ENCODE measurements at places on chromosomes 5 and 9. TPM values are rescaled to one million over a fixed set of nuclear protein-coding genes. Genes with fewer than 3 reads are reported as not detected.

- H3K4me3 ChIP-seq, result no peak overlapping the region
- H3K4me1 ChIP-seq, result peaks cover 40% of the 10 kb centered on the region
- no peaks in the 10 kb centered on the region for H3K36me3 ChIP-seq
- H3K27ac ChIP-seq, result no peak overlapping the region
- DNase-seq, result peak; percentile 32
Observed at GRCh38 chr9:131667576-131667975, 72.3 kb downstream of the RAPGEF1 start.

- no peaks in the 10 kb centered on the region for H3K27me3 ChIP-seq
- H3K27ac ChIP-seq, result no peak overlapping the region
- no peaks in the 10 kb centered on the region for H3K36me3 ChIP-seq
- H3K4me1 ChIP-seq, result peaks cover 9% of the 10 kb centered on the region
- no peak for DNase-seq
- H3K4me3 ChIP-seq, result no peak overlapping the region
Observed at GRCh38 chr5:168607946-168608345, 28.8 kb upstream of the PANK3 start.

- H3K27ac ChIP-seq, result no peak overlapping the region
- H3K4me3 ChIP-seq, result no peak overlapping the region
- H3K36me3 ChIP-seq, result no peaks in the 10 kb centered on the region
- no peaks in the 10 kb centered on the region for H3K4me1 ChIP-seq
- H3K27me3 ChIP-seq, result no peaks in the 10 kb centered on the region
- DNase-seq, result no peak
Observed at GRCh38 chr5:161165998-161166660, 314.1 kb upstream of the ATP10B start.

DNA sequence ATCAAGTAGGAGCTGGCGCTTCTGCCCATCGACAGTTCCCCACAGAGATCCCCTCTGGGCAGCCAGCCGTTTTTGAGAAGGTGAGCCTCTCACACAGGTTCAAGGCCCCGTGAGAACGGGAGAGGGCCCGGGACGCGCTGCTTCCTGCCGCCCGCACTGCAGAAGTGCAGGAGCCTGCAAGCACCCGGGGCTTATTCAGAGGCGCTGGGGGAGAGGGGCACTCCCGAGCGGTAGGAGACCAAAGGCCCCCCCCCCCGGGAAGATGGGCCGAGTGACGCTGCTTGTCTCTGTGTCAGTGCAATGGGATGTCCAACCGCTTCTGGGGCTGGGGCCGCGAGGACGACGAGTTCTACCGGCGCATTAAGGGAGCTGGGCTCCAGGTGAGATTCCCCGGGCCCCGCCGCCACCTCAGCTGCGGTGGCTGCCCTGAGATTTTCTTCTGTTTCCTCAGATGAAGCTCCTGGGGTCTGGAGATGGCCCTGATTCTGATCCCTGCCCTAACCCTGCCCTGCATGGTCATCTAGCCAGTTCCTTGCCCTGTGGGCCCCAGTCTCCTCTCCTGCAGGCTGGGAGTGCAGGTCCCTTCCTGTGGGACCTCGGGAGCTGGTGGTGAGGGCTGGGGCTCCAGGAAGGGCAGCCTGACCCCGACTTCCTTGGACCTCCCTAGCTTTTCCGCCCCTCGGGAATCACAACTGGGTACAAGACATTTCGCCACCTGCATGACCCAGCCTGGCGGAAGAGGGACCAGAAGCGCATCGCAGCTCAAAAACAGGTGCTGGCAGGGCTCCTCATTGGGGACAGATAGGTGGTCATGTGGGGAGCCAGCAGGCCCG lies 8.5 kb downstream of the B4GALT7 start:
- no peak for DNase-seq
- H3K27me3 ChIP-seq, result no peaks in the 10 kb centered on the region
- no peak overlapping the region for H3K27ac ChIP-seq
- H3K36me3 ChIP-seq, result peaks cover 4% of the 10 kb centered on the region

DNA sequence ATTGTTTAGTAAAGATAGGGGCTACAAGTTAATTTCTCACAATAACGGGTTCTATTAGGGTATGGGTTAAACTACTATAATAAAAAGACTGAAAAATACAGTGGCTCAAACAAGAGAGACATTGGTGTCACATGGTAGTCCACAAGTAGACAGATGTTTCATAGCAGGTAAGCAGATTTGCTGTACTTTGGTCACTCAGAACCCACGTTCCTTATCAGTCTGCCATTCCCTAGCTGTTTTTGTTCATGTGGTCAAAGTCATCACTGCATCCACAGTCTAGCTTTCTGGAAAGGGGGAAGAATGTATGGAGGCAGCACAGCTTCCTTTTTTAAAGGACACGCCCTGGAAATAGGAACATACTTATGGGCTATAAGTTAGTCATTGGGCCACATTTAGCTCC lies 73.0 kb downstream of the SLC12A2 start:
- H3K36me3 ChIP-seq, result no peaks in the 10 kb centered on the region
- no peak overlapping the region for H3K27ac ChIP-seq
- no peak for DNase-seq
- no peaks in the 10 kb centered on the region for H3K27me3 ChIP-seq
- H3K4me3 ChIP-seq, result no peak overlapping the region

GRCh38 chr9:128713411-128713780 lies 10.5 kb downstream of the ZDHHC12 start:
- no peaks in the 10 kb centered on the region for H3K27me3 ChIP-seq
- H3K36me3 ChIP-seq, result no peaks in the 10 kb centered on the region
- DNase-seq, result no peak
- no peak overlapping the region for H3K27ac ChIP-seq
- no peaks in the 10 kb centered on the region for H3K4me1 ChIP-seq
- no peak overlapping the region for H3K4me3 ChIP-seq

GRCh38 chr5:96605144-96605837 lies 56.9 kb upstream of the CAST start:
- H3K27me3 ChIP-seq, result no peaks in the 10 kb centered on the region
- no peak for DNase-seq
- no peak overlapping the region for H3K4me3 ChIP-seq
- no peaks in the 10 kb centered on the region for H3K36me3 ChIP-seq
- no peaks in the 10 kb centered on the region for H3K4me1 ChIP-seq

- H3K36me3 ChIP-seq, result no peaks in the 10 kb centered on the region
- DNase-seq, result no peak
- no peak overlapping the region for H3K27ac ChIP-seq
Observed at GRCh38 chr5:162514116-162514515, 446.5 kb downstream of the GABRG2 start.

- no peak for DNase-seq
- no peaks in the 10 kb centered on the region for H3K4me1 ChIP-seq
- no peaks in the 10 kb centered on the region for H3K36me3 ChIP-seq
- H3K27ac ChIP-seq, result no peak overlapping the region
- no peaks in the 10 kb centered on the region for H3K27me3 ChIP-seq
- no peak overlapping the region for H3K4me3 ChIP-seq
Observed at GRCh38 chr5:118440496-118440895, 547.9 kb downstream of the DTWD2 start.

DNA sequence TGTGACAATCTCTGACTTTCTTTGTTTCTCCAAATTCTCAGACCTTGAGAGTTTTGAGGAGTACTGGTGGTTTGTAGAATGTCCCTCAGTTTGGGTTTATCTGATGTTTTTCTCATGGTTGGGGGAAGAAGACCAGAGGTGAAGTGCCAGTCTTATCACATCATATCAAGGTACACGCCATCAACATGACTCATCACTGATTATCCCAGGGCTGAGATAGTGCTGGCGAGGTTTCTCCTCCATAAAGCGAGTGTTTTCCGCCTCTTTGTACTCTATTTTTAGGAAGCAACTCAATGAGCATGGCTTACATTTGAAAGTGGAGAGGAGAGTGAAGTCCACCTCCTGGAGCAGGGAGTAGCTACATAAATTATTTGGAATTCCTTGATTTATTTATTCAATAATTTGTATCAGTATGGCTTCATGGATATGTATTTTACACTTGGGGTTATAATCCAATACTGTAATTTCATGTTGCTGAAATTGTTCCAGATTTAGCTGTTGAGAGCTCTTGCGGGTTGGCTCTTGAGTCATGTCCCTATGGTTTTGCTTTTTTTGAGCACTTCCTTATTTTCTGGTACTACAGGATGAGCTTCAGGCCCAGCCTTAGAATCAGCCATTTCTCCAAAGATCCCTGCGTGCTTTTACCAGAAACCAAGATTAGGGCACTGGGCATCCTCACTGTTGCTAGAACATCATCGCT lies 23.9 kb downstream of the DCANP1 start:
- no peak overlapping the region for H3K4me3 ChIP-seq
- H3K27ac ChIP-seq, result no peak overlapping the region
- H3K4me1 ChIP-seq, result no peaks in the 10 kb centered on the region

DNA sequence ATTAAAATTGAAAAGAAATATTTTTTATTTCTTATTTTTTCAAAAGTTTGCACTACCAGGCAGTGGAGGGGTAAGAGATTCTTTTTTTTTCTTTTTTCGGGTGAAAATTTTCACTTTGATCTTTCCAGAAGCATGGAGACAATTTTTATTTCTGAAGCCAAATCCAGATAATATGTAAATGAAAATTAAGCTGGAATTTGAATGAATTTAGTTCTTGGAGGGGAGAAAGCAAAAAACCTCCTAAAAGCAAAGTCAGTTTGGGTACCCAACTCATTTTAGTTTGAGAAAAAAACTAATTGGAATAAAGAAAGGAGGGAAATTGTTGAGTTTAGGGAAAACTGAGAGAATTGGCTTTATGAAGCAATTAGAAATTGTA lies 872 bp downstream of the ZNF618 start:
- no peak overlapping the region for H3K27ac ChIP-seq
- H3K27me3 ChIP-seq, result no peaks in the 10 kb centered on the region

DNA sequence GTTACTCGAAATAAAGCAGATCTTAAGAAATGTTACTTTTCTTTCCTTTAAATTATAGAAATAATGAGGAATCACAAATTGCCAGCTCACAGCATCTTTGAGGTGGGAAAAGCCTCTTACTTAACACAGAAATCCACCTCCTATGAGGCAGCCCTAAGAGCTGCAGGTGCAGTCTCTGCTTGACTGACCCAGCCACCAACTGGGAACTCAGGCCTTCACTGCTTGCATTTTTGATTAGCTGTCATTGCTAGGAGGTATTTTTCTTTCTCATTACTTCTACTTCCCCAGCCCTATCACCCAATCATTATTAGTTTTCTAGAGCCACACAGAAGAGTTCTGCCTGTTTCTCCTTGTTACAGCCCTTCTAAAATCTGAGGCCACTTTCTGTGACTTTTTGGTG lies 416.5 kb upstream of the KLF4 start:
- DNase-seq, result no peak
- H3K27ac ChIP-seq, result no peak overlapping the region
- no peaks in the 10 kb centered on the region for H3K36me3 ChIP-seq
- H3K27me3 ChIP-seq, result no peaks in the 10 kb centered on the region
- H3K4me1 ChIP-seq, result no peaks in the 10 kb centered on the region

DNA sequence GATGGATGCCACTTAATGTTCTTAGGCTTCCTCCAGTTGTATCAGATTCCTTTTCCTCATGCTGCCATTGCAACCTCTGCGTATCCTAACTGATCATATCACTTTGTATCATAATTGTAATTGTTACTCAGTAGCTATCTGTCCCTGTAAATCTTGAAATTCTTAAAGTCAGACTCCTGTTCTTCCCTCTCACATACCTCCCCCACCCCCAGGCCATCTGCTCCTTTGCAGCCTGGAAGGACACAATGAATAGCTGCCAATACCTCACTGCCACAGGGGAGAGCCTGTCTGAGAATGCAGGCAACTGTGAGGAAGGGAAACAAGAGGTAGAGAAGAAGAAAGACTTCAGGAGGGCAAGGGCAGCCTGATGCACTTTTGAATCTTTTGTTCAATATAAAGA lies 228.5 kb downstream of the ENC1 start:
- DNase-seq, result no peak
- H3K27ac ChIP-seq, result no peak overlapping the region
- no peaks in the 10 kb centered on the region for H3K27me3 ChIP-seq
- H3K36me3 ChIP-seq, result no peaks in the 10 kb centered on the region
- peaks cover 5% of the 10 kb centered on the region for H3K4me1 ChIP-seq
- H3K4me3 ChIP-seq, result no peak overlapping the region

GRCh38 chr9:5750569-5750968 lies 82.3 kb downstream of the ERMP1 start:
- H3K27ac ChIP-seq, result no peak overlapping the region
- H3K4me1 ChIP-seq, result no peaks in the 10 kb centered on the region
- no peaks in the 10 kb centered on the region for H3K27me3 ChIP-seq
- no peak for DNase-seq
- no peaks in the 10 kb centered on the region for H3K36me3 ChIP-seq
- H3K4me3 ChIP-seq, result no peak overlapping the region

DNA sequence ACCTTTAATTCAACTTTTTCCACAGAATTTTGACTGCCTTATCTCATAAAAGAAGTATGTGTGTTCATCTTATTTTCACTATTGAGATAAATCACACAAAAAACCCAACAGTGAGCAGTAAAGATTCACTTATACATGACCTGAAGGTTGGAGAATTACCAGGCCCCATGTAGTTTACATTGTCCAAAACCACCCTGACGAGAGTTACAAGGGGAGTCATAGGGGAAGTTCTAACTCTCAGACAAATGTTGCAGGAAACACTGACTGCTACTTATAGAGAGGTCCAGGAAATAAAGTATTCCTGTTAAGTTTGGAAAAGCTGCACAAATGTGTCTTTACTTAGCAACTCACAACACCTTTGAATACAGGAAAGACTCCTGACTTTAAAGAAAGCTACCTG lies 14.1 kb downstream of the SPATA9 start:
- H3K36me3 ChIP-seq, result no peaks in the 10 kb centered on the region
- H3K27ac ChIP-seq, result peak overlapping the region; percentile 69
- no peaks in the 10 kb centered on the region for H3K27me3 ChIP-seq

DNA sequence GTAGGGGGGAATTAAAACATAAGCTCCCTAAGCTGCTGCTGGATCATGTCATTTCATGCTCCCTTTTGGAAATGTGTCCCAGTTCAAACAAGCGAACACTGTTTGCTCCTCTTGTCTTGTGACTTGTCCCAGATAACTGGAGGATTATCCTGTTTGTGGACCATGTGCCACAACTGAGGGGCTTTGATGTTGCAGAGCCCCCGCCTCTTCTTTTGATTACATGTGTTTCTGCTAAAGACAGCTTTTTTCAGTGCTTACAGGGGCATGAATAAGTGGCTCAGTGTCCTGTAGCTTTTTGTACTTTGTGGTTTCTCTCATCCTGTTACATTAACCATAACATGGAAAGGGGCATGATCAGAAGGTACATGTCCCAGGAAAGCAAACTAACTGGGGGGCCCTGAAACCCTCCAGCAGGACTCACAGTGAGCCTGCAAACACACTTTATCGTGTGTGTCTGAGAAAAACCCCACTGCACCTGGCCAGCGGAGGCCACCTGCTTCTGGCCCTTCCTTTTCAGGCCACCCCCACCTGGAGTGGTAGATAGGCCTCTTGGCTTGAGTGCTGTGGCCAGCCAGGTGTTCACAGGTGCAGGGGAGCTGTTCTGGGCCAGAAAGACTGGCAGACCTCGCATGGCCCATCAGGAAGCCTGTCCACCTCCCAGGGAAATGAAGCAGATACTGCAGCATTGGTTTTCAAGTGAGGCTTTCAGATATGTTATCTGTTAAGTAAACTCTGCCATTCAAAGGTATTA lies 285.6 kb downstream of the FANCC start:
- H3K4me1 ChIP-seq, result peaks cover 42% of the 10 kb centered on the region
- H3K36me3 ChIP-seq, result peaks cover 8% of the 10 kb centered on the region
- H3K27ac ChIP-seq, result no peak overlapping the region
- H3K27me3 ChIP-seq, result no peaks in the 10 kb centered on the region
- no peak for DNase-seq

FAM221B gene
- total RNA-seq, result not detected

HNRNPA0 gene
- 45.5 TPM for total RNA-seq

PAXX gene
- total RNA-seq, result 41.0 TPM

CATSPER3 gene
- 0.50 TPM for total RNA-seq

SUSD3 gene
- total RNA-seq, result 1.9 TPM

PKD2L2 gene
- total RNA-seq, result 0.17 TPM

KIF4B gene
- total RNA-seq, result not detected

PCDHGB3 gene
- 1.4 TPM for total RNA-seq

DMRTA1 gene
- total RNA-seq, result 0.10 TPM

CCDC171 gene
- total RNA-seq, result 1.2 TPM

ZNF879 gene
- 1.9 TPM for total RNA-seq

Measured in adrenal gland (tissue), 19 donors.